Midbrain (tissue), 1 donor: ENCODE measurements at places on chromosomes 12 and 14.
A peak's percentile ranks its signal among the peaks of the same experiment; 100 is the strongest.

- no peak for DNase-seq
These were observed 164.7 kb downstream of the RAD51B start for GRCh38 chr14:67984274-67984673.

DNA sequence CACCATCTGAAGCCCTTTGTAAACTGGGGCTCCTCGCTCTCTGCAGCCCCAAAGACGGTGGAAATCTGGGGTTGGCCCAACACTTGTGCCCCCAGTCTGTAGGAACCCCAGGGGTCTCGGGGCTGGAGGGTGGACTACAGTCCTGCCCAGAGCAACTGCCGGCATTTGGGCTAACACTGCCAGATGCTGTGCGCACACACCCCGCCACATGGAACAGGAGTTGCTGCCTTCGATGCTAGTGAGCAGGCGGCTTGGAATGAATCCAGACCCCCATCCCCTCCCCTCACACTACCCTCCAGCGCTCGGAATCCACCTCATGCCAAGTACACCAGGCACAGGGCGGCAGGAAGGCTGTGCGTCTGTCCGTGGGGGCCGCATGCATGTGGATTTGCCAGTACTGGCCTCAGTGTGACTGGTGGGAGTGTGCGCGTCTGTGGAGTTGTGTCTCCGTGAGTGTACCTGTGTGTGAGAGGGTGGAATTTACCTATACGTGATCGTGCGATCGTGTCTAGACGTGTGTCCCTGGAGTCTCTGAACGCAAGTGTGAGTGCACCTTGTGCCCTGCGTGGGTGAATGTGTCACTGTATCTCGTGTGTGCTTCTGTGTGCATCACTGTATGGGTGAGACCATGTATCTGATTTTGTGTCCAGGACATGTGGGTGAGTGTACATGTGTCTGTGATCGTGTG lies 5.1 kb downstream of the LHX5 start:
- no peak for DNase-seq

DNA sequence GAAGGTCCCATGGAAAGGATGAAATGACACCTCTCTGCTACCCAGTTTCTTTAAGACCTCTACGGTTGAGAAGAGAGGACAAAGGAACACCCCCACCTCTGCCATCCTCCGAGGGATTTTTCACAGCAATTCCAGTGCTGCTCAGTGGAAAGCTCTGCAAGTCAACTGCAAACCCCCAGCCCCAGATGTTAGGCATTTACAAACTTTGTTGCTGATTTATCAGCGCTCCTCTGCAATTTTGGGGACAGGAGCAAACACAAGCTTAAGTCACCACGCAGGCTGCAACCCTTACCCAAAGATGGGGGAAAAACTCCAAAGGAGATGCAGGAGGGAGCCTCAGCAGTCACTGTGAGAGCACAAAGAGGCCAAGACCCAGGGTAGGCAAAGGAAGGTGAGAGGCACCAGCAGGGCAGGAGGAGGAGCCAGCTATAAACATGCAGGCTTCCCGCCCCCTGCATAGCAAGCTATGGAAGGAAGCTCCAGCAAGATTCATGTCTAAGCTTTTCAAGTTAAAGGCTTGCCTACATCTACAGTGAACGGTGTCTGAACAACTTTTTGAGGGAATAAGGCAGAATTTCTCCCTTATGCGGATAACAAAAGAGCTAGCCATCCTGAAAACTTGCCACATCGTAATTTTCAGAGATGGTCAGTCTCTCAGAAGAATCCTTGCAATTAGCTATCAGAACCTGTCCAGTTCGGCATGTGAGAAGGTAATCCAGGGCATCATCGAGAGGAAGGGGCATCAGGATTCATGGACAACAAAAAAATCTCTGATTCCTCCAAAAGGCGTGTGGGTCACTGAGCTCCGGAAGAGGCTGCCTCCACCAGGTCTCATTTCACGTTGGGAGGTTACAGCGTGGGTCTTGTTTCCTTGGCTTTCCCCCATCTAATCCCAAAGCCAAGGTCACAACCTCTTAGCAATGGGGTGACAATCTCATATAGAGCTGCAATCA lies 3.9 kb downstream of the CTDSP2 start:
- DNase-seq: no peak

- peak; percentile 79 for DNase-seq
These were observed 15.5 kb downstream of the EMP1 start for GRCh38 chr12:13211859-13212664.

DNA sequence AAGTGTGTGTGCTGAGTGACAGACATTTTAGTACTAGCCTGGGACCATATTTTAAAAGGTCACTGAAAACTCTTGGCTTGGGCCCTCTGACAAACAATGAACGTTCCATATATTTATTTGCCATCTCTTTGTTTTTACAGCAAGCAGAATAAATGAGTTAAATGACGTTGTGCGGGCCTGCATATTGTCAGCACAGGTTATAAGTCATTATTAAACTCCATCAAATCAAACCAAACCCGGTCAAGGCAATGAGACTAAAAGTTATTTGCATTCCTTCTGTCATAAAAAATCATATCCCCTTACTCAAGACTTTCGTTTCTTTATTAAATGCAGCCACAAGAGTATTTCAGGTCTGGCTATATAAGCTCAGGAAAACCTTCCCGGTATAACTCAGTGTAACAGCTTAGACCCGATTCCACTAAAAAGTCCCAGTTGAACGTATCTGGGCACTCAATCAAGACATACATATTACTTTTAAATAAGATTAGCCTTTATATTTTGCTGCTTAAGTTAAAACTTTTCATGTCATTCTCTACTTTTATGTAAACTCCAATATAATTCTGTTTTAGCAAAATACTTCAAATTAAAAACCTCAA lies 84.9 kb downstream of the DICER1 start:
- DNase-seq: no peak

GRCh38 chr12:113413488-113413939 lies 8.7 kb upstream of the SDSL start:
- DNase-seq: no peak

GRCh38 chr12:124497658-124498057 lies 69.8 kb downstream of the NCOR2 start:
- DNase-seq: peak; percentile 62

DNA sequence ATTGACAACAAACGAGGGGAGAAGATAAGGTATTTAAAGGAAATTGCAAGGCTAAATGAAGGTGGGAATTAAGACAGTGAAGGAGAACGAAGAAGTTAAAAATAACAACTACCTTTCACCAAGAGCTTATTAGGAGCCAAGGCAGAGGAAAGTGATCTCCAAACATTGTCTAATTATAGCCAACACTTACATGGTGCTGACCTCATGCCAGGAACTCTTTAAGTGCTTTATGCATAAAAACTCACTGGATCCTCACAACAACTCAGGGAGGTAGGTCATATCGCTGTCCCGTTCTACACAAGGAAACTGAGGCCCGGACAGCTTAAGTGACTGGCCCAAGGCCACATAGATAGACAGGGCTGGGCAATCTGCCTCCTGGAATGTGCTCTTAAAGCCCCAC lies 19.5 kb downstream of the TAMALIN start:
- no peak for DNase-seq

GRCh38 chr14:105817971-105818711 lies 291.8 kb downstream of the TMEM121 start:
- no peak for DNase-seq

GRCh38 chr12:121990692-121991603 lies 30.7 kb upstream of the BCL7A start:
- no peak for DNase-seq

DNA sequence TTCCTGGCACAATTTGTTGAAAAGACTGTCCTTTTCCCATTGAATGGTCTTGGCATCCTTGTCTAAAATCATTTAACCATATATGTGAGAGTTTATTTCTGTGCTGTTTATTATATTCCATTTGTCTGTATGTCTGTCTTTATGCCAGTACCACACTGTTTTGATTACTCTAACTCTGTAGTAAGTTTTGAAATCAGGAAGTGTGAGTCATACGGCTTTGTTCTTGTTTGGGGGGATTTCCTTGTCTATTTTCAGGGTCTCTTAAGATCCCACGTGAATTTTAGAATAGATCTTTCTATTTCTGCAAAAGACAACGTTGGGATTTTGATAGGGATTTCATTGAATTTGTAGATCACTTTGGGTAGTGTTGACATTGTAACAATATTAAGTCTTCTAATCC lies 88.5 kb downstream of the MYRFL start:
- no peak for DNase-seq

DNA sequence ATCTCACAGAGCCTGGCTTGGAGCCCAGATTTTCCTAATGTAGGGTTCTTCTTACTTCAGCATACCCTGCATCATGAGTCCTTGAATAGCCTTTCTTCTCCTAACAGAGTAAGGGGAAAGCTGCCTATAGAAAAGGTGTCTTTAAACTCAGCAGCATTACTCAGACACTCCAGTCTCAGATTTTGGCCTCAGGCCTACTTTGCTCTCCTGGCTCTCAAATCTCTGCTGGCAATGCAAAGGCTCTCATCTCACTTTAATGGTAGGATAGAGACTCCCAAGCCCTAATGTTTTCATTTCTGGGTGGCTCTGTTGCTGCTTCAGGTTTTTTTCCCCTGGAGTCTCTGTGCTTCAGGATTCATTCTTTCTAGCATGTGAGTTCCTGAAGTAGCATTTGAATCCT lies 9.1 kb upstream of the NKX2-8 start:
- no peak for DNase-seq

DNA sequence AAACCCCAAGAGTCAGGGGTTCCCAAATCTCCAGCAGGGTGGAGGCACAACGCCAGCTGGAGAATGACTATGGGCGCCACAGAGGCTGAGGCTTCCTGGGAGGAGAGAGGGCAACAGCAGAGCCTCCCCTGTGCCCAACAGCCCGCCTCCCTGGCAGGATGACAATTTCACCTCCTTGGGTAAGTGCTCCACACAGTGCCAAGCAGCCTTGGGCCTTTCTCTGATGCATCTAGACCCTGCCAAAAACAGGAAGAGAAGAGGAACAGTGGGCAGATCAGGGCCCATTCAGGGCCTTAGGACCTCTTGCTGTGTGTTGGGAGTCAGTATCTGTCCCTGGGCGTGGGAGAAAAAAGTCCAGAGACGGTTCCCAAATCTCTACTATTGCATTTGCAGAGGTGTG lies 5.0 kb upstream of the OR10P1 start:
- DNase-seq: no peak

GRCh38 chr12:128627659-128628058 lies 196.1 kb downstream of the SLC15A4 start:
- no peak for DNase-seq

DNA sequence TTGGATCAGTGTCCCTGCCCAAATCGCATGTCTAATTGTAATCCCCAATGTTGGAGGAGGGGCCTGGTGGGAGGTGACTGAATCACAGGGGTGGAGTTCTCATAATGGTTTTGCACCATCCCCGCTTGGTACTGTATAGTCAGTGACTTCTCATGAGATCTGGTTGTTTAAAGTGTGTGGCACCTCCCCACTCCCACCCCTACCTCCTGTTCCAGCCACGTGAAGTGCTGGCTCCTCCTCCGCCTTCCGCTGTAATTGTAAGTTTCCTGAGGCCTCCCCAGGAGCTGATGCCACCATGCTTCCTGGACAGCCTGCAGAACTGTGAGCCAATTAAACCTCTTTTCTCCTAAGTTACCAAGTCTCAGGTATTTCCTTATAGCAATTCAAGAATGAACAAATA lies 67.2 kb downstream of the FERMT2 start:
- no peak for DNase-seq

DNA sequence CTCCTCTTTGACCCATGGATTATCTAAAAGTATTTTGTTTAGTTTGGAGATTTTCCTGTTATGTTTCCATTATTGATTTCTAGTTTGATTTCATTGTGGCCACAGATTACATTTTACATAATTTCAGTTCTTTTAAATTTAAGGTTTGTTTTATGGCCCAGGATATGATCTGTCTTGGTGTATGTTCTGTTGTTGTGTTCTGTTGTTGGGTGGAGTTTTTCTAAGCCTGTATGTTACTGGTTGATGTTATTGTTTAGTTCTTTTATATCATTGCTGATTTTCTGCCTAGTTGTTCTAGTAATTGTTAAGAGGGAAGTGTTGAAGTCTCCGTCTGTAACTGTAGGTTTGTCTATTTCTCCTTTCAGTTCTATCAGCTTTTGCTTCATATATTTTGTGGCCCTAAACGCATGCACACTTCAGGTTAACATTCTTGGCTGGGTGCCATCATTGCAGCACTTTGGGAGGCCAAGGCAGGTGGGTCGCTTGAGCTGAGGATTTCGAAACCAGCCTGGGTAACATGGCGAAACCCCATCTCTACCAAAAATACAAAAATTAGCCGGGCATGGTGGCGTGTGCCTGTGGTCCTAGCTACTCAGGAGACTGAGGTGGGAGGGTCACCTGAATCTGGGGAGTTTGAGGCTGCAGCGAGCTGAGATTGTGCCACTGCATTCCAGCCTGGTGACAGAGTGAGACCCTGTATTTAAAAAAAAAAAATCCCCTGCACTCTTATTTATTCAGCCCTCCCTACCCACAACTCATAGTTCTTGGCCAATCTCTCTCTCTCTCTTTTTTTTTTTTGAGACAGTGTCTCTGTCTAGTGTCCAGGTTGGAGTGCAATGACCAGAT lies 28.1 kb upstream of the CFL2 start:
- no peak for DNase-seq

GRCh38 chr12:93403988-93404803 lies 26.5 kb downstream of the NUDT4 start:
- no peak for DNase-seq

GRCh38 chr12:2326470-2326869 lies 273.7 kb downstream of the CACNA1C start:
- DNase-seq: no peak

GRCh38 chr14:45658226-45658916 lies 405.4 kb upstream of the MIS18BP1 start:
- DNase-seq: no peak

- DNase-seq: peak; percentile 8
These were observed 1.1 kb upstream of the CKAP4 start for GRCh38 chr12:106248846-106249371.

GRCh38 chr14:99930420-99931274 lies 134.6 kb upstream of the EVL start:
- DNase-seq: no peak

DNA sequence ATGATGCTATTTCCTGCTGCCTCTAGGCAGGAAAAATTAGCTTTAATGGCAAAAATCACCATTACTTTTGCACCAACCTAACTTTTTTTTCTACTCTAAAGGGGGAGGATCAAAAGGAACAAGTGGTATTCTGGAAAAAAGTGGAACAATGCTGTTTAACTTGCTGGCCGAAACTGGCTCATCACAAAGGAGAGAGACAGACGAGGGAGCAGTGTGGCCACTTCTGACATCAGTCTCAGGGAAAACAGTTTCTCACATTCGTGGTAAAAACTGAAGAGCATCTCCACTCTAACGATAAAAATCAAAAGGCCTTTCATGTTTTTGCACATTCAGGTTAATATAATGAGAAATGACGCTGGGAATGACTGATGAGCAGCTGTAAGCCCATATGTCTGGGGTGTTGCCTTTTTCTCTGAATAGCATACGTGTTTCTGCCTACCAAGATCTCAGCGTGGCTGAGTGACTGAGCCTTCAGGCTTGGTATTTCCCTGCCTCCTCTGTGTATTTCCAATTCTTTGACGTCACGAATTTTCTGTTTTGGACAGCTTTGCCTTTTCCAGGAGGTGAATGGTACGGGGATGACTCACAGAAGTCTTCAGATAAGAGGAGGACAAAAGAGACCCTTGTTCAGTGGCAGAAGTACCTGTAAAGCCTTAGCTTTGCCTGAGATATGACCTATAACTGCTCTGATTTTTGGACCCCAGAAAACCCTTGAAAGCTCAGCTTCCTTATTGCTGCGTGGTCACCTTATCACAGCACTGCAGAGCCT lies 358.8 kb downstream of the GLT1D1 start:
- no peak for DNase-seq

GRCh38 chr12:51186465-51187085 lies 13.6 kb upstream of the TFCP2 start:
- no peak for DNase-seq
